ENCODE measurements at places on chromosomes 7 and 10.

GRCh38 chr10:124509880-124510632 lies 48.4 kb downstream of the LHPP start:
- DNase-seq: no peak
- no peaks in the 10 kb centered on the region for H3K27me3 ChIP-seq
- no peak overlapping the region for H3K4me3 ChIP-seq
- H3K4me1 ChIP-seq: no peaks in the 10 kb centered on the region

DNA sequence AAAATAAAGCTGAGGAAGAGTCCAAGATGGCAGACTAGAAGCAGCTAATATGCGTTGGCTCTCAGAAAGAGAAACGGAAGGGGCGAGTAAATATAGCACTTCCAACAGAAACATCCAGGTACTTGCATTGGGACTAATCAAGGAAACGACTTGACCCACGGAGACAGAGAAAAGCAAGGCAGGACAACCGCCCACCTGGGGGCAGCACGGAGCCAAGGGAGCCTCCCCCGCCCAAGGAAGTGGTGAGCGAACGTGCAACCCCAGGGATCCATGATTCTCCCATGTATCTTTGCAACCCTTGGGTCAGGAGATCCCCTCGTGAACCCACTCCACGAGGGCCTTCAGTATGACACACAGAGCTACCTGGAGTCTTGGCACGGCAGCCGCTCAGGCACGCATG lies 45.4 kb upstream of the GRM3 start:
- no peak overlapping the region for H3K4me3 ChIP-seq
- no peak for DNase-seq
- no peak overlapping the region for H3K27ac ChIP-seq

- no peak overlapping the region for H3K27ac ChIP-seq
- no peak for DNase-seq
- no peaks in the 10 kb centered on the region for H3K27me3 ChIP-seq
- H3K4me1 ChIP-seq: no peaks in the 10 kb centered on the region
- H3K36me3 ChIP-seq: no peaks in the 10 kb centered on the region
- H3K4me3 ChIP-seq: no peak overlapping the region
Observed at GRCh38 chr7:84912537-84912936, 274.3 kb downstream of the SEMA3D start.

DNA sequence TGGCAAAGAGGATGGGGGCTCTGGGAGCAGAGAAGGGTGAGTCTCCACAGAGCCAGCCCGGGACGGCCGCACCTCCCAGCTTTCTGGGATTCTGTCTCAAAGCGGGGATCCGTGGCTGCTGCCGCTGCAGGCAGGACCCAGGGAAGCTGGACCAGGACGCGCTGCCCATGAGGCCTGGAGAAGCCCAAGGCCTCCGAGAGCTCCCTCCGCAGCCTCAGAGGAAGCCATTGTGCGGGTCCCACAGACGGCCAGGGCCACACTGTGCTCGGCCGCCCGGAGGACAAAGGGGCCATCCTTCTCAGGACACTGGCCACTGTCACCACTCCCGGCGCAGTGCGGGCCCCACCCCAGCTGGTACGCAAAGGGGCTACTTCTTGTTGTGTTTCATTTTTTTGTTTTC lies 79.3 kb upstream of the PDGFA start:
- no peaks in the 10 kb centered on the region for H3K27me3 ChIP-seq
- H3K27ac ChIP-seq: no peak overlapping the region
- no peak overlapping the region for H3K4me3 ChIP-seq
- peaks cover 13% of the 10 kb centered on the region for H3K4me1 ChIP-seq

DNA sequence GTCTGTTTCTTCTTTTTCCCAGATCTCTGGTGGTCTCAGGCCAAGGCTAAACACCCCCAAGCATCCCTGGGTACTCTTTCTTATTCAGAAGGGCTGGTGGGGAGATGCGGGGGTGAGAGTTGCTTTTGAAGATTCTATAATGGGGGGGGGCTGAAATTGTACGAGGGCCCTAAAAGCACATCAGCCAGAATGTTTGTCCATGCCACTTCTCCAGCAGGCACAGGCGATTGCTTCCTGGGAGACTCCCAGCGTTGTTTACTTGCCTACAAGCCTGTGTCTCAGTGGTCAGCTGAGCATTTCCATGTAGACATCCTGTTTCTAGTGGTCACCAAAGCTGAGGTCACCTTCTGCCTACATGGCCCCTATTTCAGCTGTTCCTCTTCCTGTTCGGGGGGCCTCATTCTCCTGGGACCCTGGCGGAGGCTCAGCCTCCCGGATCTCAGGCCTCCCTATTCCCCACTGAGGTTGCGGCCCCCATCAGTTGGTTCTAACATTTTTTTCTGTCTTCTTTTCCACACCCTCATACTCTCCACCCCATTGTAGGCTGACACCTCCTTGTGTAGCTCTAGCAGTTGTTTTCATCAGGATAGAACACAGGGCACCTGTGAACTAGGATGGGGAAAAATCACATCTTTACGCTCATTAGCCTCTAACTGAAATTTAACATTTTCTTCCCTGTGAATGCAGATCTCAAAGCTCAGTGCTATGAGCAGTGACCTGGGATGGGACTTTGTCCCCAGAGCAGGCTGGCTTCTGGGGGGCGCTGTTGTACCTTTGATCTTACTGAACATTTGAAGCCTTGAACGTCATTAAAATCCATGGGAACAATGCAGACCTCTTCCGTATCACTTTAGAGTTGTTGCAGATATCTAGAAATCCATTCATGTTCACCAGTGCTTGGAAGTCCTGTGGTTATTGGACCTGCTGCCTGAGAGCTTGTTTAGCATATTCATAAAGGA lies 286.5 kb downstream of the GLRX3 start:
- H3K4me3 ChIP-seq: no peak overlapping the region
- H3K4me1 ChIP-seq: no peaks in the 10 kb centered on the region
- no peaks in the 10 kb centered on the region for H3K36me3 ChIP-seq
- H3K27ac ChIP-seq: no peak overlapping the region
- DNase-seq: no peak

GRCh38 chr7:45402480-45403218 lies 171.5 kb upstream of the ADCY1 start:
- no peak overlapping the region for H3K4me3 ChIP-seq
- H3K36me3 ChIP-seq: no peaks in the 10 kb centered on the region
- H3K27me3 ChIP-seq: peaks cover 23% of the 10 kb centered on the region
- no peak overlapping the region for H3K27ac ChIP-seq

DNA sequence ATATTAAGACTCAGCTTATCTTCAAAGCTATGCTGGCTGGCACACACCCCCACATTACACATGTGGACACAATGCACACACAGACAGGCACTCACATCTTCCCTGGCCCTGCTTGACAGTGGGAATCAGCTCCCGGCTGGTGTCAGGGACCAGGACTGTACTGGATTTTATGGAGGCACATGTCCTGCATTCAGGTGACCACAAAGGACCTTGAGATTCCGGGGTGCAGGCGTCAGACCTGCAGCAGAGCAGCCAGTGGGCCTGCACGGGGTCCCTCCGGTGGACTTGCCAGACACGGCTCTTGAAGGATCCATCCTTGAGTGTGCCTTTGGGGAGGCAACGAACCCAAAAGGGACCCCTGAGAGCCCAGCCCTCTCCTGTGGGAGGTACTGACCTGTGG lies 1.9 kb downstream of the CNPY1 start:
- no peak overlapping the region for H3K4me3 ChIP-seq
- no peak overlapping the region for H3K27ac ChIP-seq
- no peaks in the 10 kb centered on the region for H3K27me3 ChIP-seq
- no peak for DNase-seq
- no peaks in the 10 kb centered on the region for H3K4me1 ChIP-seq
- no peaks in the 10 kb centered on the region for H3K36me3 ChIP-seq

DNA sequence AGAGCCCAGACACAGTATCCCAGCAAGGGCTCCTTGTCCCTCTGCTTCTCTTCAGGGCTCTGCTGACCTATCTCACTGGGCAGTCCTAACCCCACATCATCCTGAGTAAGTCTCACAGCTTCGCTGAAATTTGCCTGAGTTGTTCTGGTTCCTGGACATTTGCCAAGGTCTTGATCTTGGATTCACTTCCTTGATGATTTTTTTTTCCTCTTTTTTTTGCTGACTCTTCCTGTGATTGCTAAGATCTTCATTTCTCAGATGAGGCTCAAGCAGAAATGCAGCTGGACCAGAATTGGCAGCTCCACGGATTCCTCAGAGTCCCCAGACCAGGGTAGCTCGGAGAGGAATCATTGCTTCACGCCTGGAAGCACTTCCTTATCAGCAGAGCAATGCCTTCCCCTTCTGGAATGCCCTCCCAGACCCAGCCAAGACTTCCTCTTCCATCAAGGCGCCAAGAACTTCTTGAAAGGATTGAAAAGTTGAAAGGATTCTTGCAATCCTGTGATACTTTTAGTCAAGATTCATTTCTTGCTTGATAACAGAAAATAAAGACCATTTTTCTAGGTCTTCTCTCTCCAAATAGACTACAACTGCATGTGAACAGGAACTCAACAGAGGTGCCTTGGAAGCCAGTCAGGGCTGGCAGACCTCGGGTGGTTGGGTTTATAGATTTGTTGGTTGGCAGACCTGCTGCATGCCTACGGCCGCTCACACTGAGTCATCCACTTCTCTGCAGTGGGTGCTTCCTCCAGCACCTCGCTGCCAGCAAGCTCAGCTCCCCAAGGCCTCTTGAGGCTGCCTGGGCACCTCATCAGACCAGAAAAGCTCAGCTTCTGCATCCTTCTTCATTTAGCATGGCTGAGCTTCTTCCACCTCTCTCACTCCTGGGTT lies 8.8 kb upstream of the AFAP1L2 start:
- DNase-seq: no peak
- H3K27me3 ChIP-seq: peaks cover 13% of the 10 kb centered on the region
- no peak overlapping the region for H3K4me3 ChIP-seq
- no peaks in the 10 kb centered on the region for H3K4me1 ChIP-seq
- H3K36me3 ChIP-seq: no peaks in the 10 kb centered on the region

GRCh38 chr10:4656576-4657194 lies 169.3 kb upstream of the AKR1E2 start:
- no peak overlapping the region for H3K4me3 ChIP-seq
- H3K36me3 ChIP-seq: no peaks in the 10 kb centered on the region
- peaks cover 4% of the 10 kb centered on the region for H3K4me1 ChIP-seq
- DNase-seq: peak; percentile 25
- peaks cover 9% of the 10 kb centered on the region for H3K27me3 ChIP-seq

DNA sequence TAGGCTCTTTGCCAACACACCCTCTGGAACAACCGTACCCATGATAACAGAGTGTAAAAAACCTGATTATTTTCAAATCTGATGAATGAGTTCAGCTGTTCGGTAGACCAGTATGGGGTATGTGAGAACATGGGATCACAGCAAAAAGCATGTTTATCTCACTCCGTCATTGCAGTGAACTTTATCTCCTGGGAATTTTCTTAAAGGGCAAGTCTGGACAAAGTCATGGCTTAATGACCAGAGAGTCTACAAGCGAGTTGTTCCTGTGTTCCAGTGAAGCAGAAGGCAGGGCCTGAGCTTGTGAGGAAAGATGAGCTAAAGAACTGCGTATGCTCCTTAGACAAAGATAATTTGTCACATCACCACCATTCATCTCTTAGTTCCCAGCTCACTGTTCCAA lies 219.7 kb downstream of the TRIL start:
- H3K4me1 ChIP-seq: no peaks in the 10 kb centered on the region
- DNase-seq: no peak
- H3K4me3 ChIP-seq: no peak overlapping the region
- H3K36me3 ChIP-seq: no peaks in the 10 kb centered on the region

DNA sequence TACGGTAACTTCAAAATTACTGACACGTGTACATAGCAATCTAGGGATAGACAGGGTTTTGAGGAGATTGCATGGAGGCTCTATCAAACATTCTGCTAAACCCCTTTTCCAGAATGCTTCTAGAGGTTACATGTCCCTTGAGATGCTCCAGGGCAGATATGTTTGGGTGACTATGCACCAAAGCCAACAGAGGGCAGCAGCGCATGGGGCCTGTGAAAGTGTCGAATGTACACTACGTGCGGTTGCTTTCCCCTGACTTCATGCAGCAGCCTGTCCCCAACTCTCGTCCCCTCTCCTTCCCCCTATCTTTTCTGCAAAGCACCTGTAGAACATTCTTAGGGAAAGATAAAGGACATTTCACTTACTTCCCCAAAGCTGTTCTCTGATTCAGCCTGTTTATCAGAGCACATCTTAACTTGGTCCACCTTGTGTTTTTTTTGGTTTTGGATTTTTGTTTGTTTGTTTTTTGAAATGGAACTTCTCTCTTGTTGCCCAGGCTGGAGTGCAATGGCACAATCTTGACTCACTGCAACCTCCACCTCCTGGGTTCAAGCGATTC lies 90.2 kb downstream of the UBE3C start:
- H3K4me1 ChIP-seq: no peaks in the 10 kb centered on the region
- H3K27me3 ChIP-seq: no peaks in the 10 kb centered on the region
- peaks cover 50% of the 10 kb centered on the region for H3K36me3 ChIP-seq

GRCh38 chr10:95236068-95236903 lies 42.2 kb downstream of the ACSM6 start:
- no peak for DNase-seq
- H3K27me3 ChIP-seq: no peaks in the 10 kb centered on the region
- no peaks in the 10 kb centered on the region for H3K4me1 ChIP-seq
- H3K4me3 ChIP-seq: no peak overlapping the region
- no peak overlapping the region for H3K27ac ChIP-seq

- H3K4me3 ChIP-seq: no peak overlapping the region
- H3K4me1 ChIP-seq: no peaks in the 10 kb centered on the region
- DNase-seq: no peak
Observed at GRCh38 chr7:87113077-87113476, 39.2 kb upstream of the DMTF1 start.

DNA sequence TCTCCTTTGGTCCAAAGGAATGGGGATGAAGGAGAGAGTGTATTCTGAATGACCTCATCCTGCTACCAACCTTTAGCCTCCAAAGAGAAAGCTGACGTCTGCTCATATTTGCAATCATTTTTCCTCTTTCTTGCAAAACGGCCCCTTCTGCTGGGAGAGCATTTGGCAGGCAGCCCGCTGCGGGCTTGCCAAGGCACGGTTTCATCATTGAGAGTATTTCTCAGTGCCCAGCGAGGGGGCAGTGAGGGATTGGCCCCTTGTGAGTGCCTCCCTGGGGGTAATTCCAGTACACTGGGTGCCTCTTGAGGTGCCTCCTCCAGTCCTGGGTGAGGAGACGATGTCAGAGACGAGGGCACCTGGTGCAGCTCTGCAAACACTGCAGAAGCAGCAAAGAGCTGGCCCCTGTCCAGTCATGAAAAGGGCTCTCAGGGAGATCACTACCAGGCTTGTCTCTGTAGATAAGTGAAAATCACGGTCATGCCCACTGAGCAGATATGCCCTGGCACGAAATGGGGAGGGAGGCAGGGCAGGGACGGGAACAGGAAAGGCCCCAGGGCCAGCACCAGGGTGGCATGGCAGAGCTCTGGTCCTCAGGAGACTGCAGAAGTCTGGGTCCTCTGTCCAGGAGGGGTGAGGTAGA lies 48.7 kb upstream of the SHH start:
- H3K27ac ChIP-seq: no peak overlapping the region
- H3K4me1 ChIP-seq: no peaks in the 10 kb centered on the region
- no peak for DNase-seq
- no peak overlapping the region for H3K4me3 ChIP-seq
- H3K36me3 ChIP-seq: no peaks in the 10 kb centered on the region
- H3K27me3 ChIP-seq: peaks cover 2% of the 10 kb centered on the region
